Left ventricle myocardium inferior (tissue), 1 donor: ENCODE measurements at places on chromosomes 1 and 21. TPM values are rescaled to one million over a fixed set of nuclear protein-coding genes. Genes with fewer than 3 reads are reported as not detected.

Gene CTXND2
- total RNA-seq = not detected

Gene TMEM54
- 14.2 TPM for total RNA-seq

Gene SPOCD1
- not detected for total RNA-seq

Gene MMEL1
- 0.82 TPM for total RNA-seq

Gene MRAP
- total RNA-seq = not detected

Gene C1QC
- 76.6 TPM for total RNA-seq

Gene LY9
- not detected for total RNA-seq

Gene FCRLA
- 0.11 TPM for total RNA-seq

Gene RAVER2
- total RNA-seq = 23.8 TPM

Gene FCAMR
- total RNA-seq = not detected

Gene DTL
- 0.30 TPM for total RNA-seq

Gene CFHR3
- not detected for total RNA-seq

Gene MAD2L2
- 17.2 TPM for total RNA-seq

Gene C4BPA
- not detected for total RNA-seq

Gene CELF3
- total RNA-seq = not detected

Gene KRTAP10-4
- total RNA-seq = not detected

Gene PYHIN1
- 0.11 TPM for total RNA-seq

Gene CRP
- not detected for total RNA-seq

Gene AMY1A
- total RNA-seq = not detected

Gene DDR2
- 26.9 TPM for total RNA-seq

Gene CD34
- total RNA-seq = 69.6 TPM

Gene SH2D2A
- total RNA-seq = 0.88 TPM

Gene KCNK2
- total RNA-seq = 0.08 TPM

Gene NCMAP
- total RNA-seq = 0.11 TPM

Gene FASLG
- total RNA-seq = not detected

Gene SAMD11
- total RNA-seq = 2.4 TPM

Gene KPRP
- not detected for total RNA-seq

Gene PACC1
- total RNA-seq = 2.6 TPM

Gene NTMT2
- 5.7 TPM for total RNA-seq

Gene PLPPR5
- total RNA-seq = not detected

Gene SLAMF6
- 0.22 TPM for total RNA-seq

Gene PGLYRP3
- total RNA-seq = not detected

Gene UMODL1
- total RNA-seq = 0.08 TPM

Gene GJB5
- not detected for total RNA-seq

Gene KCND3
- total RNA-seq = 19.2 TPM

Gene LRRIQ3
- 0.44 TPM for total RNA-seq

Gene LAMC2
- 1.2 TPM for total RNA-seq

Gene CRYBG2
- not detected for total RNA-seq

Gene TNFRSF8
- 0.82 TPM for total RNA-seq
